Stimulated activated CD4-positive, alpha-beta T cell treated with anti-CD3 and anti-CD28 coated beads, Interleukin-1b, Interleukin-23, amount 100 ng/mL, for 1 hour (primary cell): ENCODE measurements at places on chromosomes 6 and 20.
A peak's percentile ranks its signal among the peaks of the same experiment; 100 is the strongest.

DNA sequence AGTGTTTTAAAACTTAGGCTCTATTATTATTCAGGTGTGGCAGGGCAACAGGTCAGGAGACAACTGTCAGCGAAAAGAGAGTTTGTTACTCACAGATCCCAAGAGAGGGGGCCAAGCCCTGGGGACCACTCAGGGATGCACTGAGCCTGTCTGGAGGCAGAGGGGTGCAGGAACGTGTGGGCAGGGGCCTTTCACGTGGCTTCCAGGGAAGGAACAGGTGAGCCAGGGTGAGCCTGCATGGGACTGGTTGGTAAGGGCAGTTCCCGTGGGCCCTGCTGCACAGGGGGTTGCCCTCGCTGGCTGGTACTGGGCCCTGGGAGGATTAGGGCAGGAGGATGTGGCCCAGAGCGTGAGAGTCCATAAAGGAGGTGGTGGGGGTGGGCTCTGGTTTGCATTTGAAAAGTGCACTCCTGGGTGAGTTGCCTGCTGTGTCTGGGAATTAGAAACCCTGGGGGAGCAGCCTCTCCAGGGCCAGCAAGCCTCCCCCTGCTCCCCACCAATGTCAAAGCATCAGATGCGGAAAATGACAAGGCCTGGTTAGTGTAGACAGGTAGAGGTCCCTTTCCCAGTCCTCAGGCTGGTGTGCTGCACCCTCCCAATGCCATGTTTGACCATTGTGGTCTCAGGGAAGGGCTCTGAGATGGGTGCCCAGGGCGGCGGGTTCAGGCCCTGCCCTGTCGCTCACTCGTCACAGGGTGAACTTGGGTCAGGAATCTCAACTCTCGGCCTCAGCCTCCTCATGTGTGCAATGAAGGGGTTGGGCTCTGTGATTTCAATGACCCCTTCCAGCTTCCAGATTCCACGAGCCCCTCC, 127.4 kb upstream of the RPS6KA2 start:
- no peak for DNase-seq

DNA sequence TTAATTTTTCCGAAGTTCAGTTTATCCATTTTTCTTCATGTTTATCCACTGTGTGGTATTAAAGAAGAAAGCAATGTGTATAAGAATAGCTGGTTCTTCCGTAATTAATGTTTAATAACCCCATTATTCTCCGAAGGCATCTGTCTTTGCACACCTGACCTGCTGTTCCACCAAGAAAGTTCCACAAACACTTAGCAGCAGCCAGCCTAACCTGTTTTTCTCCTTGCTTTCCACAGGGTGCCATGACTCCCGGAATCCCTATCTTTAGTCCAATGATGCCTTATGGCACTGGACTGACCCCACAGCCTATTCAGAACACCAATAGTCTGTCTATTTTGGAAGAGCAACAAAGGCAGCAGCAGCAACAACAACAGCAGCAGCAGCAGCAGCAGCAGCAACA, 7.4 kb downstream of the TBP start:
- no peak for DNase-seq

DNA sequence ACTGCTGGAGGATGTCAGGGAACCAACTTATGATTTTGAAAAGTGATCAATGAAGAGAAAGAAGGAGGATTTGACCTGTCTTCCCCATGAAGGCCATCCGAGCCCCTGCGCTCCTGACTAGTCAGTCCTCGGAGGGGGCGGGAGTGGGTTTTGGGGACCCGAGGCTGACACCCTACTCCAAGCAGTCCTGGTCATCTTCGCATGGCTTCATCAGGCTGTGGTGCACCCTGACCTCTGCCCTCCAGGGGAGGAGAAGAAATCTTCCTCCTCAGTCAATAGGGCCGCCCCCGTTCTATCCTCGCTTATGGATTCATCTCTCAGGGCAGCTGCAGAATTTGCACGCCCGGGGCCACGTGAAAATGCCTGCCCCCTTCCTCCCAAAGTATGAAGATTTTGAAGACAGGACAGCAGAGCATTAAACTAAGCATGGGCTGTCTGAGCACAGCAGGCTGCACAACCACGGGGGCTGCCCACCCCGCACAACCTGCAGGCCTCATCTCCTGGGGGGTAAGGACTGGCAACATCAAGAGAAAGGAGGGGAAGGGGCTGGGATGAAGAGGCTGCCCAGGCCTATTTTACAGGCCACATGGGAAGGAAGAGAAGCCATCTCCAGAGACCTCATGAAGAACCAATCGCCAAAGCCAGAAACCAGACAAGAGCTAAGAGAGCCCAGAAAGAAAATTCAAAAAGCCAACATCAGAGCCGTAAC, 138.1 kb upstream of the PHACTR3 start:
- no peak for DNase-seq

GRCh38 chr6:89346433-89346832, 6.1 kb downstream of the UBE2J1 start:
- no peak for DNase-seq

DNA sequence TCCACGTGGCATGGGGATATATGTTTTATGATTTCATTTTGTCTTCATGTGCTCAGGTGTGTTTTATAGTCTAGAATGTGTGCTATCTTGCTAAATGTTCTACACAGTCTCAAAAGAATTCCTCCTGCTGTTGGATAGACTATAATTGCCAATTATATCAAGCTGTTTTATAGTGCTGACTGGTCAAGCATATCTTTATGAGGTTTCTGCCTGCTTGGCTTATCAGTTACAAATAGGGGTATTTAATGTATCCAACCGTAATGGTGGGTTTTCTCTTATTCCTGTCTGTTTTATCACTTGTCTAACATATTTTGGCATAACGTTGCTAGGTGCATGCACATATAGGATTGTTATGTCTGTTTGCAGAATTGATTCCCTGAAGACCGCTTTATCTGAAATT, 201.3 kb downstream of the EYS start:
- no peak for DNase-seq

DNA sequence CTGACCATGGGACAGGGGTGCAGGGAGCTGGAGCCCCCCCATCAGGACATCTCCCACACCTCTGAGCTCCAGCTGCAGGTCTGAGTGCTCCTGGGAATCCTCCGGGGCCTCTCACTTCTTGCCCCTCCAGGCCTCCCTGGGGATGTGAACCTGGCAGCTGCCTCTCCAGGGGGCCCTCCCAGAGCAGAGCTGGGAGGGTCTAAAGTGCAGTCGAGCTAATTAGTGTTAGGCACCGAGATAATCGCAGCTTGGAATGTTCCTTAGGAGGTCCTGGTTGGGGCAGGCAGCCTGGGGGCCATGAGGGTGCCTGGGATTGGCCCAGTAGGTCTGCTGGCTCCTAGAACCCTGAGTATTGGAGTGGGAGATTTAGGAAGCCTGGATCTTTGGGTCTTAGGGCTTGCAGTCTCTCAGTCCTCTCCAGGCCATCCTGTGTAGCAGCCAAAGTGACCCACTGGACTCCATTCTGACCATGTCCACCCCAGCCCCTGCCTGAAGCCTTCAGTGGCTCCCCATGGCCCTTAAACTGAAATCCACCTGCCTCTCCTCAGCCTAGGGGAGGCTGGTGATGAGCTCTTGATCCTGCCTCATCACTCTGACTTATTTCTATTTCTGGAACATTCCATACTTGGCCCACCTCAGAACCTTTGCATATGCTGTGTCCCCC, 26.0 kb downstream of the CEBPB start:
- DNase-seq: no peak

- DNase-seq: peak; percentile 19
These were observed 3.4 kb upstream of the BHLHE23 start for GRCh38 chr20:63009988-63010769.
